Cortex of kidney (tissue), 1 donor: ENCODE measurements at places on chromosomes 5 and 9.

- no peak for DNase-seq
Measured at GRCh38 chr9:128887914-128888350, 6.0 kb downstream of the LRRC8A start.

GRCh38 chr9:22528485-22528884 lies 81.9 kb downstream of the DMRTA1 start:
- no peak for DNase-seq

DNA sequence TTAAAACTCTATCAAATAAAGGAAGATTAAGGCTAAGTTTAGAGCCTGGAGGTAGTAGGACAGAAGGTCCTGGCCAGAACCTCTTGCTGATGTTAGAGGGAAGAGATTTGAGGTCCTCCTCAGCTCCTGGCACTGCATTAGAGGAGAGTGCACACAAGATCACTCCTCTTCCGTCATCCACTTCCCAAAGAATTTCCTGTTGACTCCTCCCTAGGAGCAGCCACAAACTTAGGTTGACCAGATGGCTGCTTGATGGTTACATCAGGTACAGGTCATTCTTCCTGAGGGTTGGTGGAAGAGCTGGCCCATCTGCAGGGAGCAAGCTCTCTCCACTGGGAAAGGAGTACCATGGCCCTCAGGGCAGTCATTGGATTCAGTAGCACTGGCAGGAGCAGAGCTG lies 93.9 kb upstream of the IL33 start:
- DNase-seq = no peak

- no peak for DNase-seq
Measured at GRCh38 chr9:110188991-110189390, 19.0 kb downstream of the C9orf152 start.

- no peak for DNase-seq
Measured at GRCh38 chr5:149439899-149440542, 60.9 kb upstream of the IL17B start.

GRCh38 chr5:107542831-107543231 lies 127.9 kb downstream of the EFNA5 start:
- no peak for DNase-seq

DNA sequence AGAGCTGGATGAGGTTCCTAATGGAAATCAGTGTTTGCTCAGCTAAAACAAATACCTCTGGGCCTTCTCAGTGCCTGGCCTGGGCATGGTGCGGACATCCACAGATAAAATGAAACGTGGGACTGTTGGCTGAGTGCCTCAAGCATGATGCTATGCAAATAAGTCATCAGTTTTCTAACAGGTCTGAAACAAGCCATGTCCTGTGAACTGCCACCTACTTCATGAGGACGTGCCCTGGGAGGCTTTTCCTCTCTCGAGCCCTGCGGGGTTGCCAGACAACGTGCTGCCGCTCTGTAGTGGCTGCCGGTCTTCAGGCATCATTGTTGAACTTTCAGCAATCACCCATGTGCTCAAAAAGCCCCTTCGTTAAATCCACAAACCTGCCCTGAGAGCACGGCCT lies 240.4 kb upstream of the IRX2 start:
- no peak for DNase-seq
